ENCODE measurements at places on chromosomes 6 and 20.

- no peak overlapping the region for H3K4me3 ChIP-seq
- no peaks in the 10 kb centered on the region for H3K4me1 ChIP-seq
- DNase-seq, result no peak
- H3K27ac ChIP-seq, result no peak overlapping the region
Measured at GRCh38 chr6:95948324-95948723, 67.5 kb upstream of the FUT9 start.

- DNase-seq, result no peak
- H3K4me1 ChIP-seq, result no peaks in the 10 kb centered on the region
- H3K27ac ChIP-seq, result no peak overlapping the region
- peaks cover 2% of the 10 kb centered on the region for H3K36me3 ChIP-seq
Measured at GRCh38 chr20:38426006-38426897, 8.9 kb downstream of the SNHG17 start.

DNA sequence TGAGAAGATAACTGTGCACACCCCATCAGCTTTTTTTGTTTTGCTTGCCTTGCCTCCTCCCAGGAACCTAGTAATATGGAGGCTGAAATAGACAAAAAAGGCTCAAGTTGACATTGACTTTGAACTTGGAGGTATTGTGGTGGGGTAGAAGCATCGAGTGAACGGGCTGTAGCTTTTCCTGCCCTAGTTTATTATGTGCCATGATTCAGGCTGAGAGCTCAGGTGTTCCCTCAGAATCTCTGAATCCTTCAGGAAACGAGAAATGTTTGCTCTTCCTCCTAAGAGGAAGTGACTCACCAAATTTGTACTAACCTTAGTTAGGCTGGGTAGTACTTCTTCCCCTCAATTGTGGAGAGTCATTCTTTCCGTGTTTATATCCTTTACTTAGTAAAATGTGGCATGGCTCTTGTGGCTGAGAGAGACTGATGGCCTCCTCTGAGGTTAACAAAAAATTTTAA, 98.8 kb downstream of the SASH1 start:
- DNase-seq, result no peak
- H3K27me3 ChIP-seq, result no peaks in the 10 kb centered on the region
- no peaks in the 10 kb centered on the region for H3K36me3 ChIP-seq
- no peak overlapping the region for H3K4me3 ChIP-seq
- H3K27ac ChIP-seq, result no peak overlapping the region

DNA sequence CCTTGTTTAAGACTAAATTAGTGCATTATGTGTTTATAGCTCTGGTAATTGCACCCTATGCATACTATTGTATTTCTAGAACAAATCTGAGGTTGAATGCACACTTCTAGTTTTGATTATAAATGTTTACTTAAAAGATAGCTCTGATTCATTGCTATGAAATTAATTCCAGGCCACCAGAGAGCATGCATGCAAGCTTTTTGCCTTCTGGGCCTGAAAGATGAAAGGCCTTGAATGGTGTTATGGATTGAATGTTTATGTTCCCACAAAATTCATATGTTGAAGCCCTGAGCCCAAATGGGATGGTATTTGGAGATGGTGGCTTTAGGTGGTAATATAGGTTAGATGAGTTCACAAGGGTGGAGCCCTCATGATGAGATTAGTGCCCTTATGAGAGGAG, 695.0 kb upstream of the MAP3K7 start:
- H3K4me3 ChIP-seq, result no peak overlapping the region
- no peaks in the 10 kb centered on the region for H3K27me3 ChIP-seq
- H3K36me3 ChIP-seq, result no peaks in the 10 kb centered on the region
- no peak overlapping the region for H3K27ac ChIP-seq
- DNase-seq, result no peak

DNA sequence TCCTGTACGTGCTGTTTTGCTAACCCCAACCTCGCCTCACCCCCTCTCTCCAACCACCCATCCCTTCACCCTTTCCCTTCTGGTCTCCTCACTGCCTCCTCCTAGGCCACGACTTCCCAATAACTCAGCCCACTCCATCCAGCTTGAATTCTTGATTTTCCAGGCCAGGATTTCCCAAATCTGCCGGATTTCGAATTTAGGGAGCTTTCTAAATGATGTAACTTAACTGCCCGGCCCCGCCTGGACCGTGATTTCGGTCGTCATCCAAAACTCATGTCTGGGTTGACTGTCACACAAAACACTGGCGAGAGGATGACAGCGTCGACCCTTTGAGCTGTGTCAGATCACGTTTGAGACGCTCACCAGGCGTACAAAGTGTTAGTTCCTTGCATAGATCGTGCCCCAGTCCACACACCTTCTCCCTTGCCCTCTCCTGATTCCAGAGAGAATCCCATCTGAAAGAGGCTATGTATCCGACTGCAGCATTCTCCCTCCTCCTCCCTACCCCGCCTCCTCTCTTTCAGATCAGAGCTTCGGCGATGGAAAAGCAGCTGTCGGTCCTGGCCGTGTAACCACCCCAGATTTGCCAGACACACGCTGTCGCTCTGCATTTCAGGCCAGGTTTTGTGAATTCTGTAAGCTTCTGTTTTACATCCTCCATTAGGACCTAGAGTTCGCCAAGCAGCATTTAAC, 168.2 kb downstream of the GPX5 start:
- peak overlapping the region; percentile 67 for H3K27ac ChIP-seq
- no peaks in the 10 kb centered on the region for H3K27me3 ChIP-seq
- no peaks in the 10 kb centered on the region for H3K4me1 ChIP-seq
- no peak for DNase-seq
- H3K36me3 ChIP-seq, result no peaks in the 10 kb centered on the region

- H3K36me3 ChIP-seq, result no peaks in the 10 kb centered on the region
- H3K27me3 ChIP-seq, result no peaks in the 10 kb centered on the region
- no peak for DNase-seq
Measured at GRCh38 chr6:135479601-135480000, 17.9 kb downstream of the AHI1 start.

DNA sequence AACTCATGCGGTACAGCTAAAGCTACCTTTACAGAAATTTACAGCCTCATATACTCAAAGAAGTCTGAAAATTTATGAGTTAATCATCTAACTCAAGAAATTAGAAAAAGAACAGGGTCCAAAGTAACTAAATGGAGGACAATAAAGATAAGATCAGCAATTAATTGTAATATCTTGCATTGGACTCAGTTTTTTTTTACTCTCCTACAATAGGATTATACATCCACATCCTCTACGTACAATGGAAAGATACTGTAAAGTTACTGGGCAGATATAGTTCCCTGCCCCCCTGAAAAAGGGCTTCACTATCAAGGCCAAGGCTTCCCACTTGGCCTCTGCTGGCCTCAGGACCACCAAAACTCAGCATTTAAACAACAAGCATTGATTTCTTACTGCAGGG, 31.5 kb upstream of the MOCS1 start:
- no peak for DNase-seq
- no peak overlapping the region for H3K4me3 ChIP-seq
- no peaks in the 10 kb centered on the region for H3K36me3 ChIP-seq
- H3K27ac ChIP-seq, result no peak overlapping the region
- H3K27me3 ChIP-seq, result no peaks in the 10 kb centered on the region

DNA sequence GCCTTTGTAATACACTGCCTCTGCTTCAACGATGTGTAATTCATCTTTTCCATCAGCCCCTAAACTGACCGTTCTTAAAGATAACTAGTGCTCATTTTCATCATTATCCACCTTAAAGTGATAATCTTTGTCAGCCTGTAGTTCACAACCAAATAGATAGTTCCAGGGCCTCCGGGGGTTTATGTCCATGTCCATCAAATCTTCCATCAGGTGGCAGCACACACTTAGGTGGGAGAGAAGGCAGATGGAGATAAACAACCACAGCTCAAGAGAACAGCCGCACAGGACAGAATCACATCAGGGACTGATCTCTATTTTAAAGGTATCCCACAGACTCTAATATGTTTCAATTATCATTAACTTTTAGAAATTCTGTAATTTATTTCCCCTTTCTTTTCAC, 90.9 kb downstream of the LMBRD1 start:
- no peaks in the 10 kb centered on the region for H3K36me3 ChIP-seq
- H3K4me3 ChIP-seq, result no peak overlapping the region
- no peaks in the 10 kb centered on the region for H3K27me3 ChIP-seq
- no peak overlapping the region for H3K27ac ChIP-seq
- no peak for DNase-seq

DNA sequence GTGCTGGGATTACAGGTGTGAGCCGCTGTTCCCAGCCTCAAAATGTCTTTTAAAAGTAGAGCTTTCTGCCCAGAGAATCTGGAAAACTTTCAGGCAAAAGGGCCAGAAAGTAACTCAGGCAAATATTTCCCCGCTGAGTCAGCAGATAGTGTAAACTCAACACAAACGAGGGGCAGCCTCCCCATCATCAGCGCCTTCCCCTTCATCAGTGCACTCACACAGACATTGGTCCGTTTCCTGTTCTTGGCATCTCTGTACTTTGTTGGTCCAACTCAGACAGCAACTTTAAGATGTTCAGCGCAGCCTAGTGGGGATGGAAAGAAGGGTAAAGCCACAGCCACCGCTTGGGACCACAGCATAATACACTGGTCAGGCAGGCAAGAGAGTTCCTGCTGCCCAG, 69.5 kb downstream of the CSE1L start:
- no peaks in the 10 kb centered on the region for H3K36me3 ChIP-seq
- no peak overlapping the region for H3K27ac ChIP-seq
- no peaks in the 10 kb centered on the region for H3K27me3 ChIP-seq
- no peak overlapping the region for H3K4me3 ChIP-seq
- peak; percentile 40 for DNase-seq
- no peaks in the 10 kb centered on the region for H3K4me1 ChIP-seq

Data from ovary (tissue), 10 donors.